ENCODE measurements at places on chromosomes 7 and 10.
A peak's percentile ranks its signal among the peaks of the same experiment; 100 is the strongest.

- DNase-seq, result no peak
Measured at GRCh38 chr10:10703382-10703781, 314.3 kb upstream of the CELF2 start.

GRCh38 chr10:61608255-61609033 lies 54.3 kb upstream of the CABCOCO1 start:
- DNase-seq, result no peak

- DNase-seq, result no peak
Measured at GRCh38 chr7:36217961-36218284, 64.9 kb downstream of the EEPD1 start.

GRCh38 chr10:77121829-77122228 lies 515.8 kb downstream of the KCNMA1 start:
- no peak for DNase-seq

GRCh38 chr10:59265141-59265540 lies 88.7 kb downstream of the PHYHIPL start:
- no peak for DNase-seq

GRCh38 chr10:125060482-125060825 lies 99.9 kb downstream of the CTBP2 start:
- no peak for DNase-seq

DNA sequence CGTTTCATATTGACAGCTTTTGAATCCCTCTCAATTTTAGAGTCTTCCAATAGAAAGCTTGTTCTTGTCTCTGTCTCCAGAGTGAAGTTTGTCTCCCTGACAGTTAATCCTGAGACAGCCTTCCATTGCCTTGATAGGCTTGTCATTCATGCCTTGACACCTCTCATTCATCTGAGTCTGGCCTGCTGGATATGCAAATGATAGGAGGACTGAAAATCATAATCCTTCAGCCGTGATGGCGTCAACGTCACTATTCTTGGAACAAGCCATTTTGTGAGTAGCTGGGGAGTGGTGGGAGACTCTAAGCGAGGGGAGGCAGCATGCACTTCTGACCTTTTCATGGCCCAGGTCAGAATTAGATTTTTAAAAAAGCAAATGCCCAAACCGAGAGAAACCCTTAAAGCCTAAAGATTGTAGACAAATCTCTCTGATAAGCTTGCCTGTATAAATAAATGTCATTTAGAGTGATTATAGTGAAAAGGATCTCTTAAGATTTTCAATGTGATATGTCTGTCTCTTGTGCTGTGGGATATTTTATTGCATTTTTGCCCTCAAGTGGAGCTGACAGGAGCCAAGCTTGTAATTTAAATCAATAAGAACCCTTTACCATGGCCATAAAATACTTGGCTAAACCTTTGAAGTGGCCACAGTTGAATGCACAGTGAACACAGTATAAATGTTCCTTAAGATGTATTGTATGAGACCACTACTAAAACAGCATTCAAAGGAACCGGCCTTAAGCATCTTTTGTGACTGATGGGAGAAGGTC lies 148.8 kb downstream of the SNX10 start:
- DNase-seq, result no peak

DNA sequence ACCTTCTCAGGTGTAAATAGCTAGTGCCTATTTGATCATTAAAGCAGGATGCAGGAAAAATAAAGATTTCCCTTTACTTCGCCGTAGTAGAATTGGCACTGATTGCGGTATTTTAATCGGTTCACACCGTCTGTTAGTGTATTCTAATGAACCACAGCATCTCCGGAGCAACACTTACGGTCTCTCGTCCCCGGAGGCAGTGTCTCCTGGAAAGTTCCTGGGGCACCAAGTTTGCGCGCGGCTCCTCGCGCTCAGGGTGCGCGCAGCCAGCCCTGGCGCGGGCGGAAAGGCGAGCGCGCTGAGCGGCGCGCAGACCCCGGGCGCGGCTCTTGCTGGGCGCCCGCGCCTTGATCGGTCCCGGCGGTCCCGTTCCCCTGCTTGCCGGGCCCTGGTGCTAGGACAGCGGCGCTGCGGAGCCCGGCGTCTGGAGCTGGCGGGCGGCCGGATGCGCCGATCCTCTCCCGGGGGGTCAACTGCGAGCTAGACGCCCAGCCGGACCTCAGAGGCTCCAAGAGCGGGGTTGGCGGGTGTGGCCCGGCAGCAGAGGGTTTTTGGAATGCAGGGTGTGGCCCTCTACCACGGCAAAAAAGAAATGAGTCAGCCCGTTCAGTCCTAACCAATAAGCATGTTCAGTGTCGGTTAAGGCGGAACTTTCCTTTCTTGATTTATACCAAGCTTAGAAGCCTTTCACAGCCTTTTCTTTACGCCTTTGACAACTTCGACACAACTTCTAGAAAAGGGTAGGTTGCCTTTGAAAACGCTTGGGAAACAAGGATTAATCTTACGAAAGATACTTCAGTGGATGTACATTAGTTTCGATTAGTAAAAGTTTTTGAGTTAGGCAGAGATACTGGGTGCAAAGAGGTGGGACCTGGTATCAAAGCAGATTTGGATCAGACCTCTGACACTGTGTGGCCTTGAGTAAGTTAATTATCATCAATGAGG lies 166.8 kb upstream of the ASAH2 start:
- peak; percentile 65 for DNase-seq

DNA sequence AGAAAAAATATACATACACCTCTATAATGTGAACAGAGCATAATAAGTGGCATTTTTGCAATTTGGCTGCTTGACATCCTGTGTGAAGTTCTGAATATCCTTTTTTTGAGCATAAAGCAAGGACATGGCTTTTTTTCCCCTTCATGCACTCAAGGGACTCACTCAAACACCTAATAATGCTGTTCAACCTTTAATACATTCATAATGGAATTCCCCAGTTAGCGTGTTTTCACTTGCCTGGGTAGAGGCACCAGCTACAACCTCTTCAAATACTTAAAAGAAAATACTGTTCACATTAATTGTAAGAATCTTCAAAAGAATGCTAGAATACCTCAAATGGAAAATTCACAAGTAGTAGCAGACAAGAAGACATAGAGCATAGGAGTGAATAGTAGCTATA lies 316.8 kb downstream of the PCDH15 start:
- no peak for DNase-seq

DNA sequence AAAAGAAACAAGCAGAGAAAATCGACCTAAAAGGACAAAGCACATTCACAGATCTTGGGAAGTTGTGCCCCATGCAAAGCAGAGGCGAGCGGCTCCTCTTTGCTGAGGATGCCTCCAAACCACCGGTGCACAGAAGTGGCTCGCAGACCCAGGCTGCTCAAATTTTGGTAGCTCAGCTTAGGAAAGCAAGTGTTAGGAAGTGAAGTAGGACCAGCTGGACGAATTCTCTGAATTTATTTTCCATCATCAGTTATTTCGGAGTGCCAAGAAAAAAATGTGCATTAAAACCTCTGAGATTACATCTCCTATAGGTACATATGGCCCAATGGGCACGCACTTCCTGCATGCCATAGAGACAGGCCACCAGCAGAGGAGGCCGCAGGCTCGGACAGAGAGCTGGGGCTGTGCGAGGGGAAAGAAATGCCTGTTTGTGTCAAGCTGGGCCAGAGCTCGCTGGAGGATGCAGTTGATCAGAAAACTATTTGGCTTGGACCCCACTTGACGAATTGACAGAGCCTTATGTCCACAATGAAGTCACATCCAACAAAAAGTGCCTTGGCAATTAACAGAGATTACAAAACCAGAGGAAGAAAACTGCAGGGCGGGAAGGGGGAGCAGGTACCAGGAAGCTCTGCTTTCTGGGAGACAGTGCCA lies 122.3 kb upstream of the LYZL2 start:
- peak; percentile 78 for DNase-seq

DNA sequence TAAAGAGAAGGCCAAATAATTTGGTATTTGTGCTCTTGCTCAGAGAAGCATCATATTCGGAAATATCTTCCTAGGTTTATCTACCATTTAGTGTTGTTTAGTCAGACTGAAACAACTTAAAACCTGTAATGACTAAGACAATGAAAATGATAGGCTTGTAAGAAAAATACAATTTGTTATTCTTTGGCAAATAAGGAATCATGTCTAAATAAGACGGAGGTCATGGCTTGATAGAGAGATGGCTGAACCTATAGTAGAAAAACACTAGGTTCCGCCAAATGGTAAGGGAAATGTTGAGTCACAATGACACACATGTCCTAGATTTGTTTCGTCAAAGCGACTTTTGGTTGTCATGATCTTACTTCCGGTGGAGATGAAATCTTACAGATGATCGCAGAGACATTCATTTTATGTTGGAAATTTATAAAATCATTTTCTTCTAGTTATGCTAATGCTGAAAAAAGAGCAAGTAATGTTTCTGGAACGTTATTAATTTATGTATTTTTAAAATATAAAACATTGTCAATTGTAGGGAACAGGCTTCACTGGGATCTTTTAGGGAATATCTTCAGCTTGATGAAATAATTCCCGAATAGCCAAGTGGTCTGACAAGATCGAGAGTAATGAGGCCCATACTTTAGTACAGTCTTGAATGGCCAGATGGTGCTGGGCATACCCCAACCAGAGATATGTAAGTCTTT lies 1.0 kb downstream of the SRGN start:
- DNase-seq, result peak; percentile 98

DNA sequence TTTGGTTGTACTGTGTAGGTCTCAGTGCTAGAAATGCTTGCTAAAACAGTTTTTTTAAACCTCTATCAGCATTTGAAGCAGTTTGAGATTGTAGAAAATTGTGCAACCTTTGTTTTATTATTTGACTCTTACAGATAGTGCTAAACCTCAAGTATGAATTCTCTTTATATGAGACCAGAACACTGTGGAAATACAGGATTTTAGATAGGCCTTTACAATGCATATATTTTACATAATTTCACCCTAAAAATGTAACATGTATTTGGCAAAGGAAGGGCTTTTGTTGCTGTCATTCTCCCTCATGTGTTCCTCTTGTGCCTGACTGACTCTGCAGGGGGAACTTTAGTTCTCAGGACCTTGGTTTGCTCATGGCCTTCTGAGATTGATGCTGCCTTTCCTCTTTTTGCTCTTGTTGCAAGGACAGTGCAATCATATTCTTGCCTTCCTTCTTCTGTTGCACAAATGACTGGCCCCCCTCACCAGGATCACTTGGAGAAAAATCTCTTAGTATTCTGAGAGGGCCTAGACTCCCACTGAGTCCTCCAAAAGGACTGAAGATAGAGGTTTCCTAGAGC lies 188.7 kb downstream of the PPP1R9A start:
- no peak for DNase-seq

GRCh38 chr7:46622251-46622650 lies 701.2 kb upstream of the IGFBP3 start:
- no peak for DNase-seq

- peak; percentile 20 for DNase-seq
Measured at GRCh38 chr7:131556909-131557651, 652 bp upstream of the PODXL start.

- no peak for DNase-seq
Measured at GRCh38 chr10:79237454-79238157, 109.7 kb upstream of the PPIF start.

DNA sequence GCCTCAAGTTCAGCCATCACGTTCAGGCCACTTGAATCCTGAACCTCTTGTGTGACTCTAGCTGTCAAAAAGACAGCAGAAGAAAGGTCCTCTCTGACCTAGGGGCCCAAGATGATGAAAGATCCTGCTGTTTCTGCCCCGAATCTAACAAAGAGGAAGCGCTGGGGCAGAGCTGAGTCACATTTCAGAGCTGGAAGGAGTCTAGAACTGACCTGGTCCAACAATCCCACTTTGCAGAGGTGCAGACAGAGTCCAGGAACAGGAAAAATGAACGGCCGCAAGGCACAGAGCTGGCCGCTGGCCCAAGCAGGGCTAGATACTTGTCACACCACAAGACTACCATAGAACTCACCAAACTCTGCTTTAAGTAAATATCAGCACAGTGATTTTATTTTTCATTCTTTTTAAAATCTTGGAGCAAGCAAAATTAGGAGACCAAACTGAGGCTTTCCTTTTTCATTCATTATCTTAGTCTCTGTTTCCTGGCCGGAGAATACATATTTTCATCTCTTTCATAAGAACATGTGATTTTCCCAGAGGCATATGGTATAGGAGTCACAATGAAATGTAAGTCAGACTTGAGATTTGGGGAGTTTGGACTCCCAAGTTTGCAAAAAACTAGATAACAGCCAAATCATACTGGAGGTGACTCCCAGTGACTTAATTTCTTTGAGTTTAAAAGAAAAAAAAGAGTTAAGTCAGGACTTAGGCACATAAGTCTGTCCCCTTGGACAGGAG lies 52.8 kb downstream of the CHST15 start:
- DNase-seq, result no peak

DNA sequence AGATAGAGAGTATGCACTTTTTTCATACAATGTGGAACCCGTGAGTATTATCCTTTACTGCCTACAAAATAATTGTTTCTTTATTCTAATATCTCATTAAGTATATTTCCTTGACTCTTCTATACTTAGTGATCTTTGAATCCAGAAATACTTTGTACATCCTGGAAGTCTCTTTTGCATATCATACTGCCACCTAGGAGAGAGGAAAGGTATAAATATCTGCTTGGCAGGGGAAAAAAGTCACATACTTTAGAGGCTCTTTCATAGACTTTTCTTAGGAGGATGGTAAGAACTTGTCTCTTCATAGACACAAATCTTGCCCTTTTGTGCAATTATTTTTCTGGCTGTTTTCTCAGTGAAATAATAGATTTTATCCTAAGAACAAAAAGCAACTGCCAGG lies 436.0 kb downstream of the PAXIP1 start:
- no peak for DNase-seq

- DNase-seq, result no peak
Measured at GRCh38 chr7:157267956-157268355, 68.8 kb upstream of the DNAJB6 start.

- peak; percentile 19 for DNase-seq
Measured at GRCh38 chr10:121426307-121426706, 171.9 kb downstream of the FGFR2 start.

- no peak for DNase-seq
Measured at GRCh38 chr10:63057509-63057908, 75.6 kb upstream of the NRBF2 start.

GRCh38 chr7:154978017-154978416 lies 24.9 kb downstream of the PAXIP1 start:
- no peak for DNase-seq

DNA sequence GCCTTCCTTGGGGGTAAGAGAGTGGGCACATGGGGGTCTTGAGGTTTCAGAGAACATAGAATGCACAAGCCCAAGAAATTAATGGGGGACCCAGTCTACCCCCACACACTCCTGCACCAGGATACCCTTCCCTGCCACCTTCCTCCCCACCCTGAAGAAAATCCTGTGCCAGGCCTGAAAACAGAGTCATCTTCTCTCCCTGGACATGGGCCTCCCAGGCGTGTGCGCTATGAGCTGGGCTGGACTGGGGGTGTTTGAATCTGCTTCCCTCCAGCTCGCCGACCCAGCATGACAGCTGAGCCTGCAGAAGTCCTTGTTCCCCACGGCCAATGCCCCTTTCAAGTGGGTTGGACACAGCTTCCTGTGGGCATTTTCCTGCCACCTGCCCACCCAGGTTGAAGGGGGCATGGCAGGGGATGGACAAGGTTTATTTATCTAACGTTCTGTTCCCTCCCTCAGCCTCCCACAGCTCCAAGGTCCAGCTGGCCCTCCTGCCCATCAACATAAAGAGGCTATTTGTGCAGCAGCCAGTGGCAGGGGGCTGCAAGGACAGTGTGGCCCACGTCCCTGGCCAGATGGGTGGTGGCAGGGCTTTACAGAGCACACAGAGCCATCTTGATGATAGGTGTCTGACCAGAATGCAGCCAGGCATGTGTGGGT lies 141.0 kb downstream of the SH3PXD2A start:
- DNase-seq, result no peak
